ENCODE measurements at places on chromosomes 4 and X.

DNA sequence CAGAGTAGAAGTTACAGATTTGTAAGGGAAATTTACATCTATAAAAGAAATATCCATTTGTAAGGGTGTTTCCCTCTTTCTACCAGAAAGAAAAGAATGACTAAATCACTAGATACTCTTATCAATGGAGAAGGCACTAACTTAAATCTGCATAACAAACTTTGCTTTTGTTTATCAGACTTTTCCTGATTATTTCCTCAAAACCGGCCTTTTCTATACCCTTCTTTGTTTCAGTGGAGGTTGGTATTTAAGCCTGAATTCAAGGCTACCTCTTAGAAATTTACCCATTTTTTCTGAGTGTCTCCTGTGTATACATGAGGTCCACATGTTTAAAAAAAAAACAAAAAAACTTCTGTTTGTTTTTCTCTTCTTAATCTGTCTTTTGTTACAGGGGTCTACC lies 80.4 kb upstream of the GRPR start:
- no peak for DNase-seq

GRCh38 chrX:39834600-39834999 lies 263.2 kb downstream of the BCOR start:
- DNase-seq: no peak

DNA sequence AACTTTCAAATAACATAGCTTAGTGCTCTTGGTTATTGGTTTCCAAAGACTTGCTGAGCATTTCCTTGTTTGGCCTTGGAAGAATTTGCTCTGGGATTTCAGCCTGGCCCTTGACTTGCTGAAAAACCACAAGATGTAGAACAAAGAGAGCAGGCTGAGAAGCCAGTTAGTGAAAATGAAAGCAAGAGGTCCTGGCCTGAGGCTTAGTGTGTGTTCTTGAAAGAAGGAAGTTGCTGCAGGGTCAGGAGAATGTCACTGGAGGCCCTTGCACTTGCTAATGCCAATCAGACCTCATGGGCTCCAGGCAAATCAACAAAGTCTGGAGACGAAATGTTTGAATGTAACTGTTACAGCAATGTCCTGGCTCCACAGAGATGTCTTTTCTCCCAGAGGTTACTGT lies 79.4 kb downstream of the SYNPO2 start:
- no peak for DNase-seq

DNA sequence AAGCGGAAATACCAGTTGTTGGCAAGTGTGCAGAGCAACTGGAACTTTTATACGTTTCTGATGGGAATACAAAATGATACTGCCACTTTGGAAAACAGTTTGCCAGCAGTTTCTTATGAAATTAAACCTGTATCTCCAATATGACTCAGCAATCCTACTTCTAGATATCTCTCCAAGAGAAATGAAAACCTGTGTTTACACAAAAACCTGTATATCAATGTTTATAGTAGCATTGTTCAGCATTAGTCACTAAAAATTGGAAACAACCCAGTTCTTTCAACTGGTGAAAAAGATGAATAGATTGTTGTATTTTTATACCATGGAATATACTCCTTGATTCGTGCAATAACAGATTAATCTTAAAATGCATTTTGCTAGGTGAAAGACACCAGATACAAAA lies 26.8 kb downstream of the ATP7A start:
- no peak for DNase-seq

- DNase-seq: peak; percentile 58
These were observed 31.7 kb downstream of the COQ2 start for GRCh38 chr4:83252782-83253405.

DNA sequence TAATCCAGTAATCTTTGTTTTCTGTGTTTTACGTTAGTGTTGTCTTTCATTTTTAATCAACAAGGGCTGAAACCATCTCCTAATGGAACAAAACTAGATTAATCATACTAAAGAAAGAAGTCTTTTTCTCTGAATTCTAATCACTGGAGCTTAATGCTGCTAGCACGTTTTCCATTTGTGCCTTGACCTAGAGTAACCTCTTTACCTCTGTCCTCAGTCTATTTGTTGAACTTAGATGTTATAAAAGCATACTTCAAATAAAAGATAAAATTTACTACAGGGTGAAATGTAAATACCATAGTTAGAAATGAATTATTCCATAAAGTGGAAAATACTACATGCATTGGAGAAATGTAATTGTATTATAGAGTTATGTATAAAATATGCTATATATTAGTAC lies 207.1 kb downstream of the NKX6-1 start:
- no peak for DNase-seq

DNA sequence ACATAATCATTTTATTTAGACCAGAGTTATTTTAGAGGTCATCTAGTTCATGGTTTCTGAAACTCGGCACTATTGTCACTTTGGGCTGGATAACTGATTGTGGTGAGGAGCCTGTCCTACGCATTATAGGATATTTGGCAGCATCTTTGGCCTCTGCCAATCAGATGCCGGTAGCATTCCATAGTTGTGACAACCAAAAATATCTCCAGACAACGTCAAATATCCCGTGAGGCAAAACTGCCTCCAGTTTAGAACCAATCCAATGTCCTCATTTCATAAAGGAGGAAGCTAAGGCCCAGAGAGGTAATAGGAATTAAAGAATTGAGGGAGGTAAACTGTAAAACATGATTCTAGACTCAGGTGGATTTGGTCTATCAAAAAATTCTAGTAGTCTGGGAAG lies 6.1 kb downstream of the ZMAT1 start:
- no peak for DNase-seq

Measured in activated T-cell treated with anti-CD3 and anti-CD28 coated beads for 48 hours (primary cell).